Hepatic stellate cell (primary cell): ENCODE measurements at places on chromosomes 7 and 10.
A peak's percentile ranks its signal among the peaks of the same experiment; 100 is the strongest.

DNA sequence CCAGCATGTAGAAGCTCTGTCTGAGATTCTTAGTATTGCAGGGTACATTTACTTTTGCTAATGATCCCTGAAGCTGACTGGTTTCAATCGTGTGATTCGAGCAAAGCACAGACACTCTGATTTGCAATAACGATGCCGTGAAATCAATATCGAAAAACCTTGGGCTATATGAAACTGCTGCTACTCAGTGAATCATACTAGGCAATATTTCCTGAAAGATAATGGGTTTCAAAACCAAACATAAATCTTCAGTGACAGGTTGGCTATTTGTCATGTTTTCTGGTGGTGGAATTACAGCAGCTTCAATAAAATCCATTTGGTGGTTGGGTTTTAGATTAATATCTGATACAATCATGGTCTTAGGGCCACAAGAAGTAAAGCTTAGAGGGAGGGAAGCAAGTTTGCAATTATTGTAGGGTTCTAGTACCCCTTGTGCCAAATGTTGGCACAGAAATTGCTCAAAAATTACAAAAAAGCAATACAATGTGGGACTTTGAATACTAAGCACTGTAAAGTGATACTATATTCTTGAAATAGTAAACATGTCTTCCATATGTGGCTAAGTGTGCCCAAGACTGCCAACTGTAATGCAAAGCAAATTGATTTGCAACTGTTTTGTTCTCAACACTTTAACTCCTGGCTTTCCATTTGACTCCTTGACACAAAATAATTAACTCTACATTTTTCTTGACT is 112.4 kb upstream of the JAZF1 start:
- DNase-seq, result no peak

- no peak for DNase-seq
Observed at GRCh38 chr7:6623589-6624245, 8.3 kb downstream of the ZNF853 start.

DNA sequence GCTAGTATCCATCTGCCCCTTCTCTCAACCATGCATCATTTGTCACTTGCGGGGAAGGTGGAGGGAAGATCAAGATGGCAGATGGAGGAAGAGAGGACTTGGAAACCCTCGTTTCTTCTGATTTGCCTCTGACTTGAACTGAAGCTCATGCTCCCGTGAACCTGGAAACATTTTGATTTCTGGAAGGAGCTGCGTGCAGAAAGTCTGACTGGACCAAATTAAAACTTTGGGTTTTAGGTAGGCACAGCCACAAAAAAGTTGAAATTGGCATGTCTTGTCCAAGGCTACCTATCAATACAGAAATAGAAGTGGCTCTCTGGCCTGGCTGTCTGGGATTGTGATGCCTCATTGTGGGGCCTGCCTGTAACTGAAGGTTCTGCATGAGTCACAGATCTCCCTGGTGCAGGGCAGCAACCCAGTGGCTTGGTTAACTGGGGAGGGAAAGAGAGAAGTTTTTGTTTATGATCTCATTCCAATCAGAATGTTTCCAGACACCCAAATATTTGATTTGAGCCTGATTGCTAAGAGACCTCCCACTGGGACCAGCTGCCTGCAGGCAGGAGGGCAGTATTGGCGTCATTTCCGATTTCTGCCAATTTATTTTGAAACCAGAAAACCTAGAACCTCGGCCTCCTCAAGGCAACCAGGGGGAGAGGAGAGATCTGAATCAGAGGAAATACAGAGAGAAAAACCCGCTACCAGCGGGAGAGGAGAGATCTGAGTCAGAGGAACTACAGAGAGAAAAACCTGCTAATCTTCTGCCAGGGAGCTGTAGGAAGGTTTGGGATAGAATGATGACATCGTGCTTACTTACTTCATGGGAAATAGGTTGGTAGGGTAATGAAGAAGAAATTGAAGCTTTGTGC is 363.6 kb downstream of the ANKRD30A start:
- DNase-seq, result no peak

DNA sequence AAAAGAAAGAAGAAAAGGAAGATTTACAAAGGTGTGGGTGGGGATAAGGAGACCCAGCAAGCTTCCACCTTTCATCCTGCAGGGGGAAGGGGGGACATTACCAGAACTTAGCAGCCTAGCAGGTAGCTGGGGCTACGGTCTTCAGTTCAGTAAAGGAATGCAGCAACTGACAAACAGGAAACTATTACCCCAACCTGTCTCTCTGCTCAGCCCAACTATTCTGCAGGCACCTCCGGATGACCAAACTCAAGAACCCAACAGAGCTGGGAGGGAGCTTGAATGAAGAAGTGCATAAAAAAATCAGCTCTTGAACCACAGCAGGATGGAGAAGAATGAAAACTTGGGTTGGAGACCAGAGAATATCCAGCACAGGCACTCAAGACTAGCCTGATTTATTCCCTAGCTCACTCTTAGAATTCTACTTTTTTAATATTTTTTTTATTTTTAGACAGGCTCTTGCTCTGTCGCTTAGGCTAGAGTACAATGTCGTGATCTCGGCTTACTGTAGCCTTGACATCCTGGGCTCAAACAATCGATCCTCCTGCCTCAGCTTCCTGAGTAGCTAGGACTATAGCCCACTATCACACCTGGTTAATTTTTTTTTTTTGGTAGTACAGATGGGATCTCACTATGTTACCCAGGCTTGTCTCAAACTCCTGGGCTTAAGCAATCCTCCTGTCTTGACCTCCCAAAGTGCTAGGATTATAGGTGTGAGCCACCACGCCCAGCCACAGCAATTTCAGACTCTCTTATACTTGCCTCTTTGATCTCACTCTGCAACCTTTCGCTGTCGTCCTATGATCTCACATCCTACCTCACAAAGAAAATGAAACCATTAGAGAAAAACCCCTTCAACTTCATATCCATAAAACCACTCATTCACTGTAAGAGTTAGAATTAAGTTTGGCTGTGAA is 18.5 kb upstream of the C10orf67 start:
- no peak for DNase-seq

DNA sequence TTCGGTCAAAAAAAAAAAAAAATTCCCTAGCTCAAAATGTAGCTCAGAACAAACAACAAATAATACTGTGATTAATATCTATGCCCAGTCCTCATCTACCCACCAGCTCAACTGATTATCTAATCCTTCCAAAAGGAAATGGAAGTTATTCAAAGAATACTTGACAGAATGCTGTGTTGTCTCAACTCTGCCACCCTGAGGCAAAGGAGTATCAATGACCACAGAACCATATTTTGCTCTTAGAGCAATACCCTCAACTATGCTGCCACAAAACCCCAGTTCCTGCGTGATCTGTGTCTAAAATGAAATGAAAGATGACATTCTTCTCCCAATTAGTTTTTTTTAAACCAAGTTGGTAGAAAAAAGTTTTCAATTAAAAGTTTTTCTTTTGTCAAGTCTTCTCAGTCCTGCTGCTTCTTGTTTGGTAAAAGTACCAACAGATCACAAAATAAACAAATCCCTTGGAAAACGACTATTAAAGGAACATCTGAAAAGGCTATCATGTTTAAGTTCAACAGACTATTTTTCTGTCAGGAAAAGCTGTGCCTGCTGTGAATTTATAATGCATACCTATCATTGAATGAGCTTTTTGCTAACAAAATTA is 21.6 kb downstream of the RBM28 start:
- DNase-seq, result peak; percentile 47

GRCh38 chr10:11473128-11473760 is 138.2 kb downstream of the USP6NL start:
- DNase-seq, result no peak

DNA sequence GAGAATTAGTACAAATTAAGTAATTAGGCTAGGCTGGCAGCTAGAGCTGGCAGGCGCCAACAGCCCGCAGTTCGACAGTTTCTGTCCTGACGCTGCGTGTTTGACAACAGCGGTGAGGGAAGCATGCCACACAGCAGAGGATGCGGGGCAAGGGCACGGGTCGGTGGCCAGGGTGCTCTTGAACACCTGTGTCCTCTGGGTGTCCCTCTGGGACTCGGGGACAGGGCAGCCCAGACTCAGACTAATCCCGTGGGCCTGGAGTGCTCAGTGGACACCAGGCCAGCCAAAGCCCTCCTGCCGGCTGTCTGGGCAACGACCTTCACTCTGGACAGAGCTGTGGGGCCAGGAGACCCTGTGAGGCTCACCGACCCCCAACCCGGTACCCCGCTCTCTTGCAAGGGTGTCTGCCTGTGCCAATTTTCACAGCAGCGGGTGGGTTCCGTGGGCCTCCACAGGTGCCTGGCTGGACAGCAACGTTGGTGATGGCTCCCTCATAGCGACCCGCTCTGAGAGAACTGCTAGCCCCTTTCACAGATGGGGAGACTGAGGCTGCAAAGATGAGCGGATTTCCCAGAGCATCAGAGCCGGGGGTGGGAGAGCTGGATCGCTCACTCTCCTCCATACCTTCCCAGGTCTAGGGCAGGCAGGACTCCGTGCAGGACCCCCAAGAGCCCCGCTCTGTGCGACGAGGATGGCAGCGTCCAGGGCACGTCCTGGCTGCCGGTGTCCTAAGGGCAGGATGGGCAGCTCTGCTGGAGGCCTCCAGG is 48.5 kb downstream of the FOXL3 start:
- DNase-seq, result no peak

GRCh38 chr7:111780527-111780926 is 218.2 kb upstream of the IMMP2L start:
- DNase-seq, result no peak

GRCh38 chr10:120584786-120585185 is 127.8 kb downstream of the PLPP4 start:
- no peak for DNase-seq

- DNase-seq, result no peak
Observed at GRCh38 chr10:120505866-120506265, 48.8 kb downstream of the PLPP4 start.

DNA sequence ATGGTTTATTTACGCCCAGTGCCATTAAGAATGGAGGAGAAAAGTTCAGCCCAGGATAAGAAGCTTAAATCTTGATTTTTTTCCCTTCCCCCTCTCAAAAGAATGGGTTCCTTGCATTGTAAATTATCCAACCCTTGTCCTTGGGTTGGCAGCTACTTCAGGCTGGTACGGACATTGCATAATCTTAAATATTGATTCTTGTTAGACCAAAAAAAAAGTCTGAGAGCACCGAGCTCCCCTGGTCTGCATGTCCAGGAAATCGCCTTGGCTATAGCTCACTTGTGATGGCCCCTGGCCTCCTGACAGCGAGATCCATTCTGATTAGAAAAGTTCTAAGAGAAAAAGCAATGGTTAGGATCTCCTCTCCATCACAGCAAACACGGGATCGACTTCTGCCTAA is 151.7 kb downstream of the EBF3 start:
- DNase-seq, result no peak

GRCh38 chr10:90462749-90463470 is 394.9 kb downstream of the HTR7 start:
- no peak for DNase-seq

DNA sequence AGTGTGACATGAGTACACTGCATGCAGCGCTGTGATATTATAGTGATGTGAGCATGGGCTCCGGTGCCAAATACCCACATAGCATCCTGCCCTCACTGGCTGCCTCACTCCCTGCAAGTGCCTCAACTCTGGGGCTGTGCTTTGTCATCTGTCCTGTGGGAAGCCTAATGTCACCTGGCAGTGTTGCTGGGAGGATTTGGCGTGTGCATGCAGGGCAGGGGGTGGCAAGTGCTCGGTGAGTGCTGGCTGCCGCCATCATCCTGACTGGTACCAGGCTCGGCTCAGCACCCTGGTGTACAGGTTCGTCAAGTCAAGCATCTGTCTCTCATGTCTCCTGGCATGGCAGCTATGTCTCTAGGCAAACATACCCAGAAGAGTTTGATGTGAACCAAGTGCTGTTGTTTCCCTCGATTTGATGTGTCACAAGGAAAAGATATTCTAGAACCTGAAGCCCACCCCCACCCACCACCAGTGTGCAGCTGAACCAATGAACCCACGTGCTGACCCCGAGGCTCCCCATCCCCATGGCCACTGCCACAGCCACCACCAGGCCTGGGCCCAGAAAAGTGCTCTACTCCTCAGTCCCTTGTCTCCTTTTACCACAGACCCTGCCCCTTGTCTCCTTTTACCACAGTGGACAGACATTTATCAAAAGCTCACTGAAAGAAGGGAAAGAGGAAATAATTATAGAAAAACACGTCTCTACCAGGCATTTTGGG is 135.8 kb downstream of the MAPK8 start:
- DNase-seq, result peak; percentile 1

DNA sequence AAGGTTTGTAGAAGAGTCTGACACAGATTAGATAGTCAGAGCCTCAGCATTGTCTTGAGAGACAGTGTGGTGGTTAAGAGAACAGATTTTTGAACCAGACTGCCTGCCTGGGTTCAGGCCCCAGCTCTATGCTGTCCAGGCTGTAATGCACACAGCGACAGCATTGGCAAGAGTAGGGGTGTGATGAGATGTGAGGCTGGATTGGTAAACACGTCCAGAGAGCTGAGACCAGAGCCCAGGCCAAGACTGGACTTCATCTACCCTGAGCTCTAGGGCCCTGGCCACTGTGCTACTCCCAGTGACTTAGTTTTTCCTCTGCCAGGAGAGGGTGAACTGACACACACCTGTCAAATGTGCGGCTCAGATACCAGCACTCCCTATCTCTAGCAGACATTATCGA is 360.4 kb downstream of the RPS24 start:
- DNase-seq, result no peak

DNA sequence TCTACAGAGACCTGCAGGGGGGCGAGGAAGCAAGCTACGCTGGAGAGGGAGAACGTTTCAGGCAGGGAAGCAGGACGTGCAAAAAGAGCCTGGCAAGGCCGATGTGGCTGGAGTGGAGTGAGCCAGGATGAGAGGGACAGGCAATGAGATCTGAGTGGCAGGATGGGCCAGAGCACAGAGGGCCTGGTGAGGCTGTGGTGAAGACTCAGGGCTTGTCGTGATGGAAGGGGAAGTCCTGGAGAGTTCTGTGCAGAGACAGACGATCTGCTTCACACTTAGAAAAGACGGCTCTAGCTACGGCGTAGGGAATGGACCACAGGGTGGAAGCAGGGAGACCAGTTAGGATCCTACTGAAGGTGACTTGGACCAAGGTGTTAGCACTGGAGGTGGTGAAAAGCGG is 87.0 kb downstream of the SH3PXD2A start:
- DNase-seq, result no peak

- DNase-seq, result no peak
Observed at GRCh38 chr10:43596546-43596945, 9.7 kb upstream of the ZNF485 start.

GRCh38 chr10:34184397-34184796 is 630.7 kb downstream of the PARD3 start:
- DNase-seq, result no peak

- no peak for DNase-seq
Observed at GRCh38 chr10:15464381-15464780, 93.3 kb upstream of the FAM171A1 start.

- DNase-seq, result no peak
Observed at GRCh38 chr7:39238234-39238869, 260.6 kb downstream of the POU6F2 start.
